ENCODE measurements at places on chromosomes 2 and 18.

DNA sequence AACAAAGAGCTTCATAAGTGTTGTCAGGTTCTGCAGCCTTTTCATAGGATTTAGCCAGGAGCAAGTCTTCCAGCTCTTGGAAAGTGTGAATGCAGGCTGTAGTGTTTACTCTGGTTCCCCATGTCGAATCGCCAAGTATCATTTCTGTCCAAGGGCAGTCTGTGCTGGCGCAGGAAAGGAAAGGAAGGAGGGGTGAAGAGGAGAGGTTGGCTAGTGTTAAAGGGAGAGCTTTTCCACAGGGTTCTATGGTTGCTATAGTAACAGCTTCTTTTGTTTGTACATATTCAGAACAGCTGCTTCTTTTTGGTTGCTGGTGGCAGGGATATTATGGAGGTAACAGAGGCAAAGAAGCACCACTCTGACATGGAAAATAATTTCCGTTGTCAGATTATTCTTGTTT, 69.9 kb downstream of the KCNH7 start:
- no peak for DNase-seq

DNA sequence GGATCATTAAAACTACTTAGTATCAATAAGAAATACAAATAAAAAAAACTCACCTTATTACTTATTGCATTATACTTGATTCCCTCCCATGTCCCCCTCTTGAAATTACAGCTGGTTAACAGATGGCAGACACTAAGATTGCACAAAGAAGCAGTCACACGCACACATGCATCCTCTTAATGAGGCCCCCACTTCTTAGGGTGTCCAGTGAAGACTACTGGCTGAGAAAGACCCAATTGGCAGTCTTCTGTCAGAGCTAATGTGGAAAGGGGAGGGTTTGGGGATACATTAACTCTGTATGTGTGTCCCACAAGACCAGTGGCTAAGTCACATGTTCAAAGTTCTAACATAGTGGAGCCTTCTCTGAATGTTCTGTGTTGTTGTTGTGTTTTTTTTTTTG, 210.7 kb downstream of the MTX2 start:
- DNase-seq = no peak

GRCh38 chr2:46041434-46041833, 255.8 kb upstream of the EPAS1 start:
- no peak for DNase-seq

GRCh38 chr2:10680957-10681356, 8.8 kb downstream of the NOL10 start:
- DNase-seq = no peak

- DNase-seq = no peak
Measured at GRCh38 chr2:105873281-105873680, 128.6 kb downstream of the NCK2 start.

DNA sequence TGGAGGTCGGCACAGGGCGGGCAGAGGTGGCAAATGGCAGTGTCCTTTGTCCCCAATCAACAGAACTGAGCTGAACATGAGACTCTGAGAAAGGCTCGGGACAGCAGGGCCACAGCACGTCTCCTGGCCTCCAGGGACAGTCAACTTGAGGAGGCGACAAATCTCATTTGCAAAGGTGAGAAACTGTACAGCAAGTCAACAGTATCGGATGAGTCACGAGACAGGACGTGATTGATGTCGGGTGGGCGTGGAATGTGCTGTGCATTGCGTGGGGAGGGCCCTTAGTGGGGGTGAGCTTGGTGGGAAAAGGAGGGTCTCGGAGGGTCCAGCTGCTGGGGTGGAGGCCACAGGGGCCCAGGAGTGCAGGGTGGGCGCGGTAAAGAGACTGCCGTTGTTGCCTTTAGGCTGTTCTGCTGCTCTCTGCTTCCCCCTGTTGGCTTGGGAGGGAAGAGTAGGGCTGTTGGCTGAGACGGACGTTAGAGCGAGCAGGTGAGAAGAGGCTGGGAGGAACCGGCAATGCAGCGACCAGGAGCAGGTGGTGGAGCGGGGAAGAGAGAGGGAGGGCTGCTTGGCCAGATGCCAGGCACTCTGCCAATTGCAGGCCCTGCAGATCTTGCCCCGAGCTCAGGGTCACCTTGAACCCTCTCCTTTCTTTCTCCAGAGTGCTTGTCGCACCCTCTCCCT, 164.3 kb downstream of the BCL2 start:
- DNase-seq = peak; percentile 59

GRCh38 chr2:28294451-28294850, 98.2 kb upstream of the FOSL2 start:
- DNase-seq = no peak

DNA sequence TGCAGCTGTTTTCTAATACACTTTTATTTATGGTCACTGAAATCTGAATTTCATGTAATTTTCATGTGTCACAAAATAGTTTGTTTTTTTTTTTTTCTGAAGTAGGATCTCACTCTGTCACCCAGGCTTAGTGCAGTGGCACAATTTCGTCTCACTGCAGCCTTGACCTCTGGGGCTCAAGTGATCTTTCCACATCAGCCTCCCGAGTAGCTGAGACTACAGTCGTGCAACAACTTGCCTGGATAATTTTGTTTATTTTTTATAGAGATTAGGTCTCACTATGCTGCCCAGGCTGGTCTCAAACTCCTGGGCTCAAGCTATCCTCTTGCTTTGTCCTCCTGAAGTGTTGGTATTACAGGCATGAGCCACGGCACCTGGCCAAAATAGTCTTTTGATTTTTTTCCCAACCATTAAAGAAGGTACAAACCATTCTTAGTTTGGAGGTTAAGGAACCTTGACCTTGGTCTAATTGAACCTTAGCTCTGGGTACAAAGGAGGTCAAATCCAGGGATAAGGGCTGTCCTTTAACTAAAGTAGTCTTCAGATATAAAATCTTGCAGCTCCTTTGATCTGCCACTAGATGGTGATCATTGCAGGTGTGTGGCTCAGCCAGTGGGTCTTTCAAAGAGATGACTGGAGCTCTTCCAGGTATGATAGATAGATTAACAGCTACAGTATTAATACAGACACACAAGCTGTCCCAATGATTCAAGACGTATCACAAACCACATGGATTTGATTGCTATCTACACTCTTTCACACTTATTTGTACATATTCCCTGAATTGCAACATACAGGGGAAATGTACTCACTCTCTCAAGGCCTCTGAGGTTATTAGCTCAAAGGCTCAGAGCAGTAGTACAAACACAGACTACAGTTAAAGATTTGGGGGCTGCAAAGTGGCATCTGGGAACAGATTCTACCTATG, 4.7 kb upstream of the KRCC1 start:
- no peak for DNase-seq

DNA sequence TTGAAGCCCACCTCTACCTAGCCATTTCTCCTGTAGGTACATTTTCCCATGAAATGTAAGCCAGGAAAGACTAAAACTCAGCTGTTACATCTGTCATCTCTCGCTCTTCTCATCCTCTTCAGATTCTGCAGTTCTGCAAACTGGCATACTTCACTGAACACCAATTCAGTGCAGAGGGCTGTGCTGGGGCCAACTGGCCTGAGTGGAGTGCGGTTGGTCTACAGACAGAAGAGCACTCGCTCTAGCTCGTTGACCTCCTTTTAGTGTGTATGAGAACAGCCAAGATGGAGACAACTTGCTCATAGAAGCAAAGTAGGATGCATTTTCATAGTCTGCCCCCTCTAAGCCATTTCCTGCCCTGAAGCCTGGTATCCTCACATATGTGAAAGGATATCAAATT, 862.6 kb downstream of the BCL11A start:
- DNase-seq = no peak

DNA sequence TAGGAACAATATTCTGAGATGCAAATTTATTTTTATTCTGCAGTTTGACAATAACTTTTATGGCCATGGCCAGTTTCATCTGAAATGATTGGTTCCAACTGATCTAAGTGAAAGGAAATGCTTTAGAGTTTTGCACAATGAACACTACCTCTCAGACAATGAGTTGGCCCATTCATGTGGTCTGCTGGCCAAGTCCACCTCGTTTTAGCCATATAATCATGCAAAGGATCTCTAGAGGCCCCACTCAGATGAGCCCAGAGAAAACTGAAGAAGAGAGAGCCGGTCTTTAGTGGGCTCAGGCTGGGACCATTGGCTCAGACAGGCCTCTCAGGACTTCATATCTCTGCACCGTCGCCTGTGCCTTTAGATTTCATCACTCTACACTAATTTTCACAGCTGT, 254.7 kb downstream of the MREG start:
- no peak for DNase-seq

- no peak for DNase-seq
Measured at GRCh38 chr2:209734805-209735204, 36.8 kb upstream of the UNC80 start.

- no peak for DNase-seq
Measured at GRCh38 chr2:238869-239268, 25.0 kb downstream of the SH3YL1 start.

- no peak for DNase-seq
Measured at GRCh38 chr2:52405980-52406379, 1361.6 kb upstream of the CHAC2 start.

- no peak for DNase-seq
Measured at GRCh38 chr2:224601923-224602322, 16.8 kb upstream of the CUL3 start.

DNA sequence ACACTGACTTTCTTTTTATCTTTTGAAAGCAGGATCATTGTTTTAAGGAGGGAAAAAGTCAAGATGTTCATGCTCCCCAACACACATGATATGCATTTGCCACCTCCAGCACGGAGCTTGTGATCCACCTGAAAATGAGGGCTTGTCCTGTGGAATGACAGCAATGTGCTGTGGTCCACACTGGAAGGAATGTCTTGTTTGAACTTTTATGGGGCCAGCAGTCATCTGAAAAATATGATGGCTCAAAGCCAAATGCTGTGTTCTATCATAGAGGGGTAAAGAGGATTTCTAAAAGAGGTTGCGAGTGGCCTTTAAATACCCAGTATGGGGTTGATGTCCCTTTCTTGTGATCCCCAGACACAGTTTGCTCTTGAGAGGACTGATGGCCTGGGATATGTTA, 226.5 kb upstream of the SPRED2 start:
- DNase-seq = no peak

DNA sequence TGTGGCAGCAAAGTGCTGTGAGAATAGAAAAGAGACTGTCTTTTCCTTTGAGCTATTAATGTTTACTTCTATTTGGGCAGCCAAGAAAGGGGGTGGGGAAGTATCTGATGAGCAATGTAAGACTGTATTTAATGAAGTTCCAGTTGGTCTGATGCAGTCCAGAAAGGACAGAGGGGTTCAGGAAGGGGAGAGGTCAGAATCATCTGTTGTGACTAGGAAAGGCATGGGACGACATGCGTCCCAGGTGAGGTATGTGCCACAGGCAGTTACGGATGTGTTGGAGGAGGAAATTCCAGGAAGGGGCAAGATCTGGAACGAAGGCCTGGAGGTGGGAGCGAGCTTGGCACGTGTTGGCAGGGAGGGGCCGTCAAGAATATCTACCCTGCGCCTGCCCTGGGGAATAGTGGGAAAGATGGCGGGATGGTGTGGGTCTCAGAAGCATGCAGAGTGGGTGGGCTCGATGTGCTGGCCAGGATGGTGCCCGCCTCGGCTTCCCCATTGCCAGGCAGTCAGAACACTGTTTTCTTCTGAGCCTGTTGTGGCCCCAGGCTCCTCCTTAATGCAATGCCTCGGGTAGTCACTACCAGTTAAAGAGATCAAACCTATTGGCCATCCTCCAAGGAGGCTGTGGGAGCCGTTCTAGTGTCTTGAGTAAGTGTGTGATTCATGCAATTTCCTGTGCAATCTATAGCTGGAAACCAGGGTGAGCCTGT, 57.8 kb upstream of the TXNDC2 start:
- no peak for DNase-seq

DNA sequence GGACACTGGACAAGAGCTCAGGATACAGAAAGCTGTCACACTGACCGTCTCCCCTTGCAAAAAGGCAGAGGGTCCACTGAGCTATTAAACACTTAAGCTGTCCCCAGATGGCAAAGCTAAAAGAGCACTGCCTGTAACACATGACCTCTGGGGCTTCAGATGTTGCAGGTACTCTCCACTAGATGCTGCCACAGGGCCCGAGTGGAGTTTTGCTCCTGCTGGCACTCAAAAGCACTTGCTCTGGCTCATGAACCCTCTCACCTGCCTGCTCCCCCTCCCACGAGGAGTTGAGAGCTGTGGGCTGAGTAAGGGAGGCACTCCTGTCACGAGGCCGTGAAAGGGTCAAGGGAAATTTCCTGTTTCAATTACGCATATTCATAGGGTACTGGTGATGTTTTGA, 227.9 kb downstream of the PRKCE start:
- no peak for DNase-seq

- DNase-seq = no peak
Measured at GRCh38 chr18:56305583-56305982, 332.8 kb downstream of the TXNL1 start.

DNA sequence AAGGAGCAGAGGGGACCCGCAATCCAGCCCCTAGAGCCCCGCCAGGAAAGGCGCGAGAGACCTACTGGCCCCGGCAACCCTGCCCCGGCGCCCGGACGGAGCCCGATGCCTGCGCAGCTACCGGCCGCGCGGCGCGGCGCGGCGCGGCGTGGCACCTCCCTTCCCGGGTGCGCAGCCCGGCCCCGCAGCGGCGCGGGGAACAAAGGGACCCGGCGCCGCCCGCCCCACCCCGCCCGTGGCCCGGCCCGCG, 307 bp downstream of the CDH2 start:
- no peak for DNase-seq

DNA sequence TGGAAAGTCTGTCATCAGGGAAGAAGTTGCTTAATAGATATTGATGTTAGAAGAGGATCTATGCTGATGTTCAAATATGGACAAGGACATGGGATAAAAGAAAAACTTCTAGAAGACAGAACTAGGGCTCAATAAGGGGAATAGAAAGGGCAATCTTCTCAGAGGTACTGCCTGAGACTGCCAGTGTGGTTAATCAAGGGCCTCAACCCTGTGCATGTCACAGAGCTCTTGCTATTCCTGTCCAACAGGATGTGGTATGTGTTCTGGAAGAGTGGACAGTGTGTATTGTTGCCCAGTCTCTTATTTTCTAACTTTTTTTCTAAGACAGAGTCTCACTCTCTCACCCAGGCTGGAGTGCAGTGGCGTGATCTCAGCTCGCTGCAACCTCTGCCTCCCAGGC, 27.8 kb upstream of the RNF125 start:
- no peak for DNase-seq

- no peak for DNase-seq
Measured at GRCh38 chr2:73301636-73302035, 8.3 kb upstream of the EGR4 start.

GRCh38 chr18:13267431-13267873, 48.9 kb downstream of the LDLRAD4 start:
- DNase-seq = no peak

- no peak for DNase-seq
Measured at GRCh38 chr2:79952616-79953015, 351.9 kb downstream of the LRRTM1 start.

Measured in esophagus squamous epithelium (tissue), 5 donors.